ENCODE measurements at places on chromosomes 13 and 19.

DNA sequence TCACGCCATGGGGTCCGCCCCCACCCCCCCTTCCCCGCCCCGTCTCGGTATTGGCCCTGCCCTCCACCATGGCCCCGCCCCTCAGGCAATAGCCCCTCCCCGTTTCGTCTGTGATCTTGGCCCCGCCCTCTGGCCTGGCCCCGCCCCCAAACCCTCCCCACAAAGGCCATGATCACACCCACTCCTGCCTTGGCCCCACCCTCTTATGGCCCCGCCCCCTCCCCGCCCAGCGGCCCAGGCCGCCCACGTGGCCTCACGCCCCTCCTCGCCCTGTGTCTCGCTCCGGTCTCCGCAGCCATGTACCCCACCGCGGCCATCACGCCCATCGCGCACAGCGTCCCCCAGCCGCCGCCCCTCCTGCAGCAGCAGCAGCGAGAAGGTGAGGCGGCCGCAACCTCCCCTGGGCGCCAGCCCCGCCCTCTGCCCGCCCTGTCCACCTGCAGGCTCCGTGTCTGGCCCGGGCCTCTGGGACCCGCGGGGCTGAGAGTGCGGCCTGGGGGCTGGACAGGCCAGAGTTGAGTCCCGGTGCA is 61.3 kb downstream of the CELF5 start:
- no peak for DNase-seq

- no peak for DNase-seq
Measured at GRCh38 chr13:21342699-21343442, 116.2 kb downstream of the ZDHHC20 start.

- no peak for DNase-seq
Measured at GRCh38 chr19:1270213-1270853, 1.2 kb downstream of the CIRBP start.

DNA sequence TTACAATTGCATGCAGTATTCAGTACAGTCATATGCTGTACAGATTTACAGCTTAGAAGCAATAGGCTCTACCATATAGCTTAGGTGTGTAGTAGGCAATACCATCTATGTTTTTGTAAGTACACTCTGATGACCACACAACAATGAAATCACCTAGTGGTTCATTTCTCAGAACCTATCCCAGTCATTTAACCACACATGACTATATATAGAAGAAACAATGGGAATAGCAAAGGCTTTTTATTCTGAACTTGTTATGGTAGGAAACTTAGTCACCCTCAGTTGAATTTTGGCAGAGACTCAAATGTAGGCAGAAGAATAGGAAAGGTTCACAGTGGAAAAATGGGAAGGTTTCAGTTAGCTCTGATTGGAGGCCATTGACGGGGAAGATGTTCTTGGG is 1075.1 kb upstream of the MIR17HG start:
- DNase-seq = no peak

DNA sequence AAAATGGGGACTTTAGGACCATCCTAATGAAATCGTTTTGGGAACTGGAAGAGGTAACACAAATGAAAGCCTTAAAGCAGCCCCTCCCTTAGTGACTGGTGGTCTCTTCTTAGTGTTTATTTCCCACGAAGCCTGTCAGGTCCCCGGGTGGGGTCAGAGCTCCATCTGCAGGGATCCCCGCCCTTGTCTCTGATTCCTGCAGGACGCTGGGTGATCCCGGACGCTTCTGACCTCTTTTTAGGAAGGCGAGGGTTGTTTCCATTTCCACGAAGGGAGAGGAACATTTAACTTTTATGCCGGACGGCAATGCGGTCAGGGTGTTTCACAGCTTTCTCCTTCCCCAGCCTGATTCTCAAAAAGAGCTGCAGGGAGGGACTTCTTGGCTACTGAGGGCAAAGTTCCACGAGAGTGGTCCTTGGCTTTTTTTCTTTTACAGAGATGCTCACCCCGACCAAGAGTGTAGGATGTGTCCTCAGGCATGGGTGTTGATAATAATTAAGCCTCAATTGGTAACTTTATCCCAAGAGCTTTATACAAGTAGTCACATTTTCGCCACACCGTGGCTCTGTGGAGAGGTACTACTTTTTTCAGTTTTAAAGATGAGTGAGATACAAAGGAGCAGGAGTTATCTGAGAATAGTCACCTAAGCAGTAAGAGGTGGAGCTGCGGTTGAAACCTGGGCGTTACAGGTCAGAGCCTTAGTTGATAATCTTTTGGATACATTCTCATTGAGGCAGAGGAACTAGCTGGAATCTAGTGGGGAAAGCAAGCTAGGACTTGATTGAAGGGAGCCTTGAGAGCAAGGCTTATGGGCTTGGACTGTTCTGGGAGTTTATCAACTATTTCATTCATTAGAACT is 813 bp downstream of the ZNF284 start:
- DNase-seq = peak; percentile 6

DNA sequence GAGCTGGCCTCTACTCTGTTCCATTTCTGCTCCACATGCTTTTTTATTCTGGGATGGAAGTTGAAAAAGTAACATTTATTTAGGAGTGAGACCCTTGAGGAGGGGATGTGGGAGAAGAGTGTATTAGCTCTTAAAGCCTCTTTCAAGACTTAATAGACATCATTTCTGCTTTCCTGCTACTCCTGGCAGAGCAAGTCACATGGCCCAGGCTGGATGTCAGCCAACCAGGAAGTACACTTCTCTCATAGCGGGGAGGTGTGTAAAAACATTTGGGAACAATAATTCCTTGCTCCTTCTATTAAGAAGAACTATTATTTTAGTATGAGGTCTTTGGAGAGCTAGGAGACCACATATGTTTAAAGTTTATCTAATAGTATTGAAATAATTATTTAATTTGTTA is 40.6 kb upstream of the FAM216B start:
- peak; percentile 26 for DNase-seq

DNA sequence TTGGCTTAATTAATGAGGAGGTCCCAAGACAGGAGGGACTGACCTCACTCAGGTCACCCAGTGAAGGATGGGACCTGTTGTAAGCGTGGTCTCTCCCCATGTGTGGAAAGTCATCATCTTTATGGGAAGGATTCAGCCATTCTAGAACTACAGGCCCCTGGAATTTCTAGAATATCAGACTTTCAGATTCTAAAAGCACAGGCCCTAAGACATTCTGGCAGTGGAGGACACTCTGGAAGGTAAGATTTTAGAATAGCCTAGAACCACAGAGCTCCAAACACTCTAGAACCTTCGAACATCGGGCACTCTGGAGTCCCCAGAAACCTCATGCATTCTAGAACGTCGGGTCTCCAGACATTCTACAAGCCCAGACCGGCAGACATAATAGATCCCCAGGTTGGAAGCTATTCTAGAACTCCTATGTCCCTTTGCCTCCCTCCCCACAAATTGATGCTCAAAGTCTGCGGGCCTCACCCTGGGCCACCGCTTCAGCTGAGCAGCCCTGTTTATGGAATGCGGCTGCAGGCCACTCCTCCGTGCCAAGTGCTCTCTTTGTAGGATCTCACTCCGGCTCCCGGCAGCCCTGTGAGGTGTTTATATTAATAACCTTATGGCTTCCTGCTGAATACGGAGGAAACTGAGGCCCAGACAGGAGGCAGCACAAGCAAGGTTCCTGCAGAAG is 1.9 kb upstream of the KLK15 start:
- DNase-seq = no peak

GRCh38 chr13:26458196-26458749 is 99.2 kb upstream of the WASF3 start:
- no peak for DNase-seq

DNA sequence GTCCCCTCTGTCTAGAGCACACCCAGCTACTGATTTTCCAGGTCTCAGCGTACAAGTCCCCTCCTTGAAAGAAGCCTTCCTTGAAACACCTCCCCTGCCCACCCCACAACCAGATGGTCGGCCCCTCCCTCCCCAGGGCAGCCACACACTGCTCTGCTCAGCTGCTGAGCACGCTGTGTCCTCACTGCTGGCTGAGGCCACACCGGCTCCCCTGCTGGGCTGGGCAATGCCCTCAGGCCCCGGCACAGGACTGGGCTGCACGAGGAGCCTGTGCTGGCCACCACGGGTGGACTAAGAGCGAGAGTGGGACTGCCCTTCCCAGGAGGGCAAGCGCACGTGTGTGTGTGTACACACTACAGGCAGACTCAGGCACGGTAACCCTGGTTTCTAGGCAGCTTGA is 11.8 kb upstream of the RSPH6A start:
- DNase-seq = no peak

DNA sequence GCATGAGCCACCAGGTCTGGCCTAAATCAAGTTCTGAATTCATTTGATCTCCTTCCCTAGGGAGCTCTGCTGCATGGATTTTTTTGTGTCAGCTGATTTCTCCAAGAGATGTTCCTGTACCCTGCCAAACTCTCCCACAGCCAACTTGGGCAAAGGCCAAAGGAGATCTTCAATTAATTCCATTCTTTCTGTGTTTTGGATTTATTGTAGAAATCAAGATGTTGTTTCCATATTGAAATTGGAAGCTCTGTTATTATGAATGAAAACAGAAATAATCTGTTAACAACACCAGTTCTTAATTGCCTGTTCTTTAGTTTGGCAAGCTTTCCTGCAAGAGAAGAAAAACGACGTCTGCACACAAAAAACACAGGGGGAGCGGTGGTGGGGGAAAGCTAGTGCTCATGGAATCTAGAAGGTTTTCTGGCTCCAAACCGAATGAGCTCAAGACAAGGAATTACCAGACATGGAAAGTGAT is 86.5 kb upstream of the ABCC4 start:
- no peak for DNase-seq

- peak; percentile 43 for DNase-seq
Measured at GRCh38 chr13:51907040-51907732, 45.4 kb downstream of the CCDC70 start.

DNA sequence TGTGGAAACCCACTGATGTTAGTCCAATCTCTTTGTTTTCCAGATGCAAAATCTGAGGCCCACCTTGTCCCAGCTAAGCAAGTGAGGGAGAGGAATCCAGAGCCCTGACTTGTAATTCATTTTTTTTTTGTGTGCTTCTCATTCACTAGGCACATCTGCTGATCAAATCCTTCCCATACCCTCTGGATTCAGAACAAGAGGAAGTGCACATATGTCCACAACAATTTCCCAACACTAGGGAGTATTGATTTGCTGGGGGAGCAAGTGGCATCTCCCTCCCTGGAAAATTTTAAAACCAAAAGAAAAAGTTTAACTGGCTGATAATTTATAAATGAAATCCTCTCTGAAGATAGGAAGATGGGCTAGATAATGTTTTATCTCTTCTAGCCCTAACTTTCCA is 94.6 kb upstream of the RFC3 start:
- no peak for DNase-seq

DNA sequence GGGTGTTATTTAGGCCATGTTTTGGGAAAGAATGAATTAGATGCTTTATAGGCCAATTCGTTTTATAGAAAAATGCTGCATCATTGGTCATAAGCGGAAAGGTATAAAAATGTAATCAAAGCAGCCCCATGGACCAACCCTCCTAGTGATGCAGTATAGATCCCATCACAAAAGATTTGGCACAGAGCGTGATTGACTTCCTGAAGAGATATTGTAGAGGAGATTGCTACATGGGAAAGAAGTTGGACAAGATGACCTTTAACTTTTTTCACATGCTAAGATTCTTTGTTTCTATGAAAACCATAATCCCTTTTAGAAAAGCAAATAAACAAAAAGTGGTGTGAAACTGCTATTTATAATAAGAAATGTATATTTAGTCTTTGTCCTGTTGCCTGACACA is 136.5 kb upstream of the FNDC3A start:
- no peak for DNase-seq

- DNase-seq = no peak
Measured at GRCh38 chr19:518598-519231, 11.4 kb downstream of the TPGS1 start.

- no peak for DNase-seq
Measured at GRCh38 chr13:46530084-46530935, 22.7 kb upstream of the LRCH1 start.

DNA sequence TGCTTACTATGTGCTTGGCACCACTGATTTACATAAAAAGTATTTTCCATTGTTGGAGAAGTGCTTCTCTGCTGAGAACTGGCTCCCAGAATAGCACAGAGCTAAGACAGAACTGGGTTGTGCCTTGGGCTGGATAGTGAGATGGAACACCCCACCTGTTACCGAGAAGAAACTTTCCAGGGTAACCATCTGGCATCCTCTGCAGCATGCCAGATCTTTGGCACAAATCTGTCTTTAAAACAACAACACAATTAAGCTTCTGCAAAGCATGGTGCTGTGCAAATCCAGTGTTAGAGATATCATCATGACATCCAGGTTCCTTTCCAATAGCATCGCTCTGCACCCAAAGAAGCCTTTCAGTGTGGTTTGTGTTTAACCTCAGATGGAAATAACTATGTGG is 202.5 kb upstream of the RFC3 start:
- no peak for DNase-seq

GRCh38 chr13:100547791-100548201 is 40.8 kb downstream of the GGACT start:
- DNase-seq = no peak

DNA sequence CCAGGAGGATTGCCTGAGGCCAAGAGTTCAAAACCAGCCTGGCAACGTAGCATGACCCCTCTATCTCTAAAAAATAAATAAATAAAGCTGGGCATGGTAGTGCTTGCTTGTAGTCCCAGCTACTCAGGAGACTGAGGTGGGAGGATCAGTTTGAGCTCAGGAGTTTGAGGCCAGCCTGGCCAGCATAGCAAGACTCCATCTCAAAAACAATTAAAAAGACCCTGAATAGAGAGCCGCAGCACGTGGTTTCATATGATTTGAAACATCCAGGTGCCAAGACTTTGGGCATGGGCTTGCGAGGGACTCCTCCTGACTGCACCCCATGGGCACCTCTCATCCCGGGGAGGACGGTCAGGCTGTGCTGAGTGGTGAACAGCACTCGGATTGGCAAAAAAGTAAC is 63.9 kb downstream of the ZIC5 start:
- DNase-seq = no peak

DNA sequence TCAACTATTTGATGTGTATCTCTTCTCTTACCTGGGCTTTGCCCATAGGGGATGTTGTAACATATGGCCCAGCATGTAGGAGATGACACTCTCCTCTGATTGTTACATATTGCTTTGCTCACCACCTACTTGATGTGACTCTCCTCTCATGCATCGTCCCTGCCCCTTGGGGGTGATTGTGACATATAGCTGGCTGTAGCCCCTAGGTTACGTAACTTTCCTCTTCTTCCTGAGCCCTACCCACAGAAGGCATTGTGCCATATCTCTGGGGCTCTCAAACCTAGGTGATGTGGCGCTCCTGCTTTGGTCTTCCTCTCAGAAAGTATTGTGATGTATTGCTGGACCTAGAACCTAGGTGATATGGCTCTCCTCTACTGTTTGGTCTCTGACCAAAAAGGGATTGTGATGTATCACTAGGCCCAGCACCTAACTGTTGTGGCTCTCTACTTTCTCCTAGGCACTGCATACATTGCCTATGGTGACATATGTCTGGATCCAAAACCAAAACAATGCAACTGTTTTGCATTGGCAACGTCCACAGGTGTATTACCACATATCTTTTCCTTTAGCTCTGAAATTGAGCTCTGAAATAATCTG is 71.9 kb upstream of the ZNF724 start:
- DNase-seq = no peak

All from Kasumi-1 (cell line).